ENCODE measurements at places on chromosomes 12 and 14.

GRCh38 chr12:107493666-107494065 lies 191.9 kb upstream of the PWP1 start:
- DNase-seq: no peak

- no peak for DNase-seq
Measured at GRCh38 chr12:54338698-54339296, 13.9 kb downstream of the COPZ1 start.

DNA sequence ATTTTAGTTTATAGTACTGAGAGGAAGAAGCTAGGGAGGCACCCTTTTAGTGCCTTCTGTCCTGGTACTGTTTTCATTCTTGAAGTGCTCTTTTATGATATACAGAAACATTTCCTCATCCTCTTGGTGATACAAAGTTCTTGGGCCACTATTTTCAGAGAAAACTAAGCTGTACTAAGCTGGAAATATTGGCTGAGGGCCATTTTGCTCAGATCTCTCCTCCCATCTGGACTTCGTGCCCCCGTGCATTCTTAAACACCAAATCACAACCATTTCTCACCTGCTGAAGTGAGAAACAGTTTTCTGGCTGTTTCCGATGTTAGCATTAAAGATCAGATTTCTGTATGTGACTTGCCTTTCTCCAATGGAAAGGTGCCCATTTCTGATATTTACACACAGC lies 158.9 kb downstream of the FBXL14 start:
- DNase-seq: no peak

GRCh38 chr14:58298477-58299400 lies at the start of gene ARID4A:
TSS of gene ARID4A (plus strand) at chr14:58298555. CDS start at chr14:58299855, 1,300 bp downstream.
- peak; percentile 4 for DNase-seq

- DNase-seq: no peak
Measured at GRCh38 chr12:76313299-76313698, 34.9 kb downstream of the BBS10 start.

DNA sequence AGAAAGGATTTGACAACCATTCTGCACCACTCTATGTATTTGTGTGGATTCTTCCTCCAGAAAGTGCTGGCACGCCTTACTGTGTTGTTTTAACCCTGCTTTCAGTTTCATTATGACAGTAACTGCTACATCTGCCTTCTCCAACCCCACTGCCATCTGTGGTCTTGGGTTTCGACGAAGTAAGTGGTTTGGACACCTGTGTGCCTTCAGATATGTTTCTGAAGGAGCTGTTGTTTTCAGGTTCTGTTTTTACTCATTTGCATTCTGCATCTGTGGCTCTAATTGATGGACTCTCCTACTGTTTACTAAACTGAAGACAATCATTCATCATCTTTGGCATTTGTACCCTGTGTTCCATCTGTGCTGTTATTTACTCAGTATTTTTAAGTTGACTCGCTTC lies 4.1 kb downstream of the TSHR start:
- DNase-seq: no peak

DNA sequence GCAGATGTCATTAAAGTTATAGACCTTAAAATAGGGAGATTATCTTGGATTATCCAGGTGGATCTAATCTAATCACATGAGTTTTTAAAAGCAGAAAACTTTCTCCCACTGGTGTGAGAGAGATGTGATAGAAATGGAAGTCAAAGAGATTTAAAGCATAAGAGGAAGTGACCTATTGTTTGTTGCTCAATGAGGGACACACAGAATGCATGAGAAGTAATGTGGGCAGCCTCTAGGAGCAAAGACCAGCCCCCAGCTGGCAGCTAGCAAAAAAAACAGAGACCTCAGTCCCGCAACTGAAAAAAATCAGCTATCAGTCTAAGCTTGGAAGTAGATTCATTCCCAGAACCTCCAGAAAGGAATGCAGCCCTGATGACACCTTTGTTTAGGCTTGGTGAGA lies 24.6 kb upstream of the ANP32D start:
- DNase-seq: no peak

DNA sequence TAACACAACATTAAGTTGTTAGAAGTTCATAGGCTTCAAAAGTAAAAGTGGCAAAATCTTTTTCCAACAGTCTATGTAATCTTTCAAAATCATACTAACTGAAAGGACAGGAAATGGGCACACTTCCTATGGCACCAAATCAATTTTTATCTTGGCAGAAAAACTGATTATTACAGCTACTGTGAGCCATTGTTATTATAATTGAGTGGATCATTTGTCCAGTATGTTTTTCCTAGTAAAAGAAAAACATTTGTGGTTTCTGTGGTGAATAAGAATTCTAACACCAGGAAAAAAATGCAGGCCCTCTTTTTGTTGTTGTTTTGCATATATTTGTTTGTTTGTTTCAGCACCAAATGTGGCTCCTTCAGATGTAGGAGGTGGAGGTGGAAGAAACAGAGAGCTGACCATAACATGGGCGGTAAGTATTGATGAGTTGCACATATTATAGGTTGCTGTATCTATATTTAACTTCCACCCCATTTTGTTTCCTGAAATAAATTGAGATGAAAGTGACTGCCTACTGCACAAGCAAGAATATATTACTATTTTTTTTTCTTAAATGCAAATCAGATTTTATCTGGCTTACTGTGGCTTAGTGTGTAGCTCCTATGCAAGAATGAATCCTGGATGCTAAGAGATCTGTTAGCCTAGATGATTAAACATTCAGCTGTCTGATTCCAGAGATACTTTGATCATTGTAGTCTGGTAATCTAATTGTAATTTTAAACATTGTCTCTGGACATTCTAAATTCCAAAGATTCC lies 174.1 kb upstream of the PDZRN4 start:
- DNase-seq: peak; percentile 3

- DNase-seq: no peak
Measured at GRCh38 chr12:1330477-1330827, 263.9 kb downstream of the FBXL14 start.

- DNase-seq: no peak
Measured at GRCh38 chr14:67577909-67578749, 21.9 kb downstream of the PIGH start.

DNA sequence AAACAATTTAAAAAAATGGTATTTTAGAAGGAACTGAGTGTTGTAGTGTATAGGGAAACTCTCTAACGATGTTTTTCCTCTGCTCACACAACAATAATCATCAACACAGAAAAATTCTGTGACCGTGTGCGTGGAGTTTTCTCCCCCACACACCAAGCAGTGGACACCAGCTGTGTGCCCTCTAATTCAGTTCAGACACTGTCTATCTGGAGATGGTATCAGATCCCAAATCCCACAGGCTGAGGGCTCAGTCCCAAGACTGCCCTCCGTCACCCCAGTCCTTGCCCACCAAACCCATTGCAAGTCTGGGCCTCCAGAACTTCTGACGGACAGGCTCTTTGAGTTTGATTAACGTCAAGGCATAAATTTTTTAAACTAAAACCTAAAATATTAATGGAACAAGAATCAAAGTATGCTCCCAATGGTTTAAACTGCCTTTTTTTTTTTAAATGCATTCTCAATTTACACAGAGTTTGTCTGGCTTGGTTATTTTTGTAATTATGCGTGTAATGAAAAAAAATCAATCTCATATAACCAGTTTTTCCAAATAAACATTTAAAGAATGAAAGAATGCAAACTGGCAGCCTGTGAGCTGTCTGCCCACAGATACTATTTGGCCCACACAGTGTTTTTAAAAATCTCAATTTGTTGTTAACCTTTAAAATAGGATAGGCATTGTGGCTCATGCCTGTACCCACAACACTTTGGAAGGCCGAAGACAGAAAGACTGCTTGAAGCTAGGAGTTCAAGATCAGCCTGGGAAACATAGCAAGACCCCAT lies 19.2 kb downstream of the BLTP3B start:
- DNase-seq: peak; percentile 6

DNA sequence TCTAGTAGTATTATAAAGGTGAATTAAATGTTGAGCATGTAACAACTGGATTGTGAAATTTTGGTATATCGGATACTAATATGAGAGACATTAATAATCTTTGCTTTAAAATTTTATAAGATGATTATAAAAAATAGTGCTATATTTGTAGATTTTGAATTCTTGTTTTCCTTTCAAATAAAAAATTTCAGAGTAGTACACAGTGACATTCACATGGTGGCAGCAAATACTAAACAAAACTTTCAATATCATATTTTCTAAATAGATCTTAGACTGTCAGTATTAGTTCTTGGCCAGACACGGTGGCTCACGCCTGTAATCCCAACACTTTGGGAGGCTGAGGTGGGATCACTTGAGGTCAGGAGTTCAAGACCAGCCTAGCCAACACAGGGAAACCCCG lies 166.0 kb downstream of the NAV3 start:
- no peak for DNase-seq

GRCh38 chr12:103948746-103949406 lies 16.8 kb upstream of the TDG start:
- DNase-seq: no peak

GRCh38 chr14:76774821-76775694 lies 13.8 kb downstream of the VASH1 start:
- no peak for DNase-seq

GRCh38 chr14:100004392-100004791 lies 60.8 kb upstream of the EVL start:
- DNase-seq: no peak

DNA sequence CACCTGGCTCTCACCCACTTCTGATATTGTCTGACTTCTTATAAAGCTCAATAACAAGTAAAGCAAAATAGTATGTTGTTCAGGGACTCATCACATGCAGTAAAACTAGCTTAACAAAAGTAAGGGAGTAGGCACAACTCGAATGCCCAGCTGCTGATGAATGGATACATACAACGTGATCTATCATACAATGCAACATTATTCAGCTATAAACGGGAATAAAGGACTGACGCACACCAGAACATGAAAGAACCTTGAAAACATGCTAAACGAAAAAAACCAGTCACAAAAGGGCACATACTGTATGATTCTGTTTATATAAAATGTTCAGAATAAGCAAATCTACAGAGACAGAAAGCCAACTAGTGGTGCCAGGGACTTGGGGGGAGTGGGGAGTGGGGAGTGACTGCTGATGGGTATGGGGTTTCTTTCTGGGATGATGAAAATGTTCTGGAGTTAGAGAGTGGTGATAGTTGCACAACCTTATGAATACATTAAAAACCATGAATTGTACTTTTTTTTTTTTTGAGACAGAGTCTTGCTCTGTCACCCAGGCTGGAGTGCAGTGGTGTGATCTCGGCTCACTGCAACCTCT lies 11.1 kb downstream of the PLBD2 start:
- DNase-seq: no peak

GRCh38 chr12:69988481-69989321 lies 163.7 kb downstream of the MYRFL start:
- peak; percentile 31 for DNase-seq

DNA sequence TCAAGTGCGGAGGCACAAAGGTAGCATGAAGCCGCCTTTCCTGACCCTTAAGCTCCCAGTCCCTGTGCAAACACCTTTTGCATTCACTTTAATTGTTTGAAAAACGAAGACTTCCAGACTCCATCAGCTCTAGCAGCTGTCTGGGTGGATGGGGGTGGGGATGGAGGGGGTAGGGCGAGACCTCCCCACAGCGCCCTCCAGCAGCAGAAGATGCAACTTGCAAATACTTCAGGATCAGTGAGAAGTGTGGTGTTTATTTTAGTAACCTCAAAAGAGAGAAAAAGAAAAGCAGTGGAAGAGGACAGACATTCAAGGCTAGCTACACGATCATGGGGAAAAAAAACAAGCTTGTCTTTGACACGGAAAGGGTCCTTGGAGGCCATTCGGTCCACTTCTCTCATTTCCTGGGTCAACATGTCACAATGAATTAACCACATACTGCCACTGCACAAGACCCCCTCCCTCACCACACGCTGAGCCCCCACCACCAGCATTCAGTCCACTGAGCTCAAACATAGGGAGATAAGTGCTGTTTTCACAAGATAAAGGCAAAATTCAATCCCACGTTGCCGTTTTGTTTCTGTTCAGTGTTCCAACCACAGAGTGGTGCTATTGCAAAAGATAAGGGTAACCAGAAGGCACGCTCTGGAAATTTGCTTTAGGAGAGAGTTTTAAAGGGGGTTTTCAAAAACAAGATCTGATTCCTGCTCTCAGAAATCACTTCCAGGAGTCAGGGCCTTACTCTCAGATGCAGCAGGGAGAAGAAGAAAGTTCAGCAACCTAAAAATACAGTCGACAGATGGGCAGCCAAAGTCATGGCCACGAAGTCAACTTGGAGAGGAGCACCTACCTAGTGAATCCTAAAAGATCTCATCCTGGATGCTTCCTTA lies 3.3 kb upstream of the NTF3 start:
- DNase-seq: peak; percentile 62

DNA sequence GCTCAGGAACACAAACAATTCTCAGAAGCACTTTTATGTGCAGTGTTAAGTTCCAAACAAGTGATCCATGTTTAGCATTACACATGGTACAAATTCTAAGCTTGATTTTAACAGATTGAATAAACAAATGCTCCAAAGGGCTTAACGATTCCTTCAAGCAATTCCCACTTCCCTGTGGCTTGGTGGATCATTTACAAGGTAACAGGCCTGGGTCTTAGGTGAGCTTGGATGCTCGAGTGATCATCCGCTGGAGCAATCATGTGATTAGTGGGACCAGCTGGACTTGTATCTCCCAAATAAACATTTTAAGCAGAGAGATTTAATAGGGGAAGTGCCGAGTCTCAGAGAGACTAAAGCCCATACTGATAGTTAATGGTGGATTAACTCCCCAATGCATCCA lies 70.7 kb downstream of the CALM1 start:
- DNase-seq: no peak

DNA sequence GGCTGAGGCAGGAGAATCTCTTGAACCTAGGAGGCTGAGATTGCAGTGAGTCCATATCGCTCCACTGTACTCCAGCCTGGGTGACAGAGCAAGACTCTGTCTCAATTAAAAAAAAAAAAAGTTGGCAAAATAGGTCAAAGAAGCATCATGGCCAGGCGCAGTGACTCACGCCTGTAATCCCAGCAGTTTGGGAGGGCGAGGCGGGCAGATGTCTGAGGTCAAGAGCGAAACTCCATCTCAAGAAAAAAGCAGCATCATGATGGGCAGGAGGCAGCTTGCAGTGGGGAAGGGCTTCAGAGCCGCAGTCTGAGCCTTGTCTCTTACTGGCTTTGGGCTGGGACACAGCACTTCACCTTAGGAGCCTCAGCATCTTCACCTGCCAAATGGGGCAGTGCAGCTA lies 21.4 kb downstream of the TEAD4 start:
- no peak for DNase-seq

- DNase-seq: peak; percentile 63
Measured at GRCh38 chr14:23640524-23641141, 4.5 kb downstream of the DHRS2 start.

GRCh38 chr14:86788224-86788623 lies 1204.8 kb downstream of the GALC start:
- no peak for DNase-seq

GRCh38 chr14:70188659-70189455 lies at the start of gene SLC8A3:
TSS of gene SLC8A3 (minus strand) at chr14:70188951. CDS start at chr14:70168422, 20,529 bp downstream.
- DNase-seq: peak; percentile 23

DNA sequence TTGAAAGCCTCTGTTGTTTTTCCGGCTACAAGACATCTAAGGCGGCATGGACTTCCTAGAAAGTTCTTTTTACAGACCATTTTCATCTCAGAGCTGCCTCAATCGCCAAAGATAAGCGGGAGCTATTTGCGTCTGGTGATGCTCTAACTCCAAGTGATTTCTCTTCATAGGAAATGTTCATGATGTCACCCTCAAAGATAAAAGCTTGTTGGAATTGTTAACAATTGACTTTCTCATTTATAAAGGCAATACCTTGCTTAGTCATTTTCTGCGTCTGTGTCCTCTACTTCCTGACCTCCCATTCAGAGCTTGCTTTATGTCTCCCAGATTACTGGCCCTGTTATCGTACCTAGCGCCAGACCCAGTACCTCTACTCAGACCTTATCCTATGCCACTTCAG lies 259.0 kb upstream of the G2E3 start:
- DNase-seq: no peak
